Uterus (tissue), 4 donors: ENCODE measurements at places on chromosomes 13 and 19.

DNA sequence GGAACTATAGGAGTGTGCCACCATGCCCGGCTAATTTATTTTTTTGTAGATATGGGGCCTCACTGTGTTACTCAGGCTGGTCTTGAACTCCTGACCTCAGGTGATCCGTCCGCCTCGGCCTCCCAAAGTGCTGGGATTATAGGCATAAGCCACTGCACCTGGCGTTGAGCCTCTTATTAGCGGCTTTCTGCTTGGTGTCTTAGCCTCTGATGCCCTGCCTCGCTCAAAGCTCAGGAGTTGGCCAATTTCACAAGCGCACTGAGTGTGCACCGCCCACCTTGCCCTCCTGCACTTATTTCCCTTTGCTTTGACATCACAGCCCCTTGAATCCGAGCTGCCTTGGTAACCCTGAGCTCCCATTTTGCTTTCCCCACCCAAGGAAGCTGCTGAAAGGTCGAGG, 10.1 kb downstream of the YIPF2 start:
- no peak for DNase-seq

GRCh38 chr19:7862413-7862951, 11.7 kb downstream of the PRR36 start:
- DNase-seq: no peak

DNA sequence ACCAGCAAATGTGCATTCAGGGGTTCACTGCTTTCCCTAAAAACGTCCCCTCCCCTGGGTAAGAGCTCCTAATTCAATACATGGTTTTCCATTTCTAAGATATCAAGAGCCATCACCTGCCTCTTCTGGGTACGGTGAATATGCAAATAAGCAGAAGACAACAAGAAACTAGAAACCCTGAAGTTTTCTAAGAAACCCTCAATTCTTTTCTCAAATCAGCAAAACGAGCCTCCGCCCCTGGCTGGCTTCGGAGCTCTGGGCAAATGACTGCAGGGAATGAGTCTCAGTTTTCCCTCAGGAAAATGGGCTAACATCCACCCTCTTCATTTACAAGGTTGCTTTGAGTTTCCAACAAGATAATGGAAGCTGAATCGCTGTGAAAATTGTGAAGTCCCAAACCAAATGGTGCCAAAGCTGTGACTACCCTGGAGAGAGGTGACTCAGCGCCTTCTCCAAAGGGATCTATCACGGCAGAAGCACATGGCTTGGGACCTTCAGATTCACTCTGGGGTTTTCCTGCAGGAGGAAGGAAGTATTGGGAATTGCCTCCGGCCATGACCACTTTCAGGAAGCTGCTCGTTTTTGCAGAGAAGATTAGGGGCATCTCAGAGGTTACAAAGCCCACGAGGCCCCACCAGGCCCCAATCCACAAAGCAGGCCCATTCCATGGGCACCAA, 26.6 kb downstream of the KLF2 start:
- DNase-seq: no peak

- no peak for DNase-seq
These were observed 533.8 kb upstream of the PCDH9 start for GRCh38 chr13:67763984-67764383.

DNA sequence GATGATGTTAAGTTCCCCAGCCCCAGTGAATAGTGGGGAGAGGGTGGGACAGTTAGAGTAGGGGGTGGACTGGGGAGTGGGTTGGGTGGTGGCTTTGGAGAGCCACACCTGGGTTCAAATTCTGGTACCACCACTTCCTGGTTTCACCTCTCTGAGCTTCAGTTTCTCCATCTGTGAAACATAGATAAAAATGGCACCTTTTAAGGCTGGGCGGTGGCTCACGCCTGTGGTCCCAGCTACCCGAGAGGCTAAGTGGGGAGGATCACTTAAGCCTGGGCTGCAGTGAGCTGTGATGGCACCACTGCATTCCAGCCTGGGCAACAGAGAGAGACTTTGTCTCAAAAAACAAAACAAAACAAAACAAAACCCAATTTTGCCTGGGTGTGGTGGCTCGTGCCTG, 5.9 kb downstream of the VAV1 start:
- no peak for DNase-seq
